ENCODE measurements at places on chromosomes 16 and 17.

DNA sequence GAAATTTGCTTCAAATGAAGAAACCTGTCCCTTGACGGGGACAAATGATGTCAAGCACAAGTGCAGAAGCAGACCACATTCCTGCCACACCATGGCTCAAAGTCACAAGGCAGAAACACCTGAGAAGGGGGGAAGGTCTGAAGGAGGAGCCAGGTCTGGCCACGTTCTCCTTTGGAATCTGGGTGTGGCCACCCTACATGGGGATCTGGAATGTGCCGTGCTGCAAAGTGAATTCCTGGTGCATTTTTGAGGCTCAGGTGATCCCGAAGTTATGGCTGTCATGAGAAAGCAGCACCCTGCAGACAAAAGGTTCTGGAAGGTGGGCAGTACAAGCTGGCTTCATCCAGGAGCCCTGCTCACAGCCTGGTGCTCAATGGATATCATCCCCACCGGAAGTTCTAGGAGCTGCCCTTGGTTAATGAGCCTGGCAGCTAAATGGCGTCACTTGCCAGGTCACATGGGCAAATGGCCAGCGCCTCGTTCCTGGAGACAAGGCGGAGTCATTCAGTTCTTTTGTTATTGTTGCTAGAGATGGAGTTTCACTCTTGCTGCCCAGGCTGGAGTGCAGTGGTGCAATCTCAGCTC lies 20.1 kb upstream of the ADCY9 start:
- no peak for DNase-seq

- DNase-seq = peak; percentile 80
Observed at GRCh38 chr16:72085002-72085401, 8.4 kb downstream of the TXNL4B start.

DNA sequence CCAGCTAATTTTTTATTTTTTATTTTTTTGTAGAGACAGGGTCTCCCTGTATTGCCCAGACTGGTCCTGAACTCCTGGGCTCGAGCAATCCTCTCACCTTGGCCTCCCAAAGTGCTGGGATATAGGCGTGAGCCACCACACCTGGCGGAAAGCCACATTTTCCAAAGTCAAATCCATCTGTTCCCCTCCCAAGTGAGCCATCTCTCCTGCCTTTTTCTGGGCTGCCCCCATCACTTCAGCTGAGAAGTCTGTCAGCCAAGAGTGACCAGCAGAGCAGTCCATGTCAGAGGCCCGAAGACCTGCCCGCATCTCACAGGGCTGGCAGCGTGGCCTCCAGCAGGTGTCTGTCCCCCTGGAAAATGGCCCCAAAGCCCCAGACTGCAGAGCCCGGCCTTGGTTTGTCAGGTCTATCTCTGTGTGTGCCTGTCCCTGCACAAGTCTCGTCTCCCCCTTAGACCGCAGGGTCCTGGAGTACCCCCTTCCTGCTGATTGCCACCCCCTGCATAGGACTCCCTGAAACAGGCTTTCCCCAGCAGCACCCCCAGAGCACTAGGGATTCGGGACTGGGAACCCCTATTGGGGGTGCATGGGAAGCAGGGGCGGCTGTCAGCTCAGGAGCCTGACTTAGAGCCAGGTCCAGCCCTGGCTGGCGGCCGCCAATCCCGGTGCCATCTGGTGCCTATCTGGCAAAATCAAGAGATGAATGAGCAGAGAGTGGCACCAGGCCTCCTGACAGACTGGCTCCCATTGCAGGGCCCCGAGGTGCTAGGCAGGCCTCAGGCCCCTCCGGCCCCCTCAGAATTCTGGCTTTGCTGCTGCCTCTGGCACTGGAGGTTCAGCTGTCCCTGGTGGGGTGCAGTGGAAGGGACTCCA lies 7.8 kb downstream of the TTYH2 start:
- no peak for DNase-seq

GRCh38 chr16:8459085-8459733 lies 131.1 kb downstream of the TMEM114 start:
- DNase-seq = no peak

GRCh38 chr17:4931963-4932362 lies at the start of gene GP1BA:
Gene GP1BA, plus strand, starts transcription at chr17:4932277. Its CDS starts 328 bp downstream, at chr17:4932605.
- DNase-seq = no peak
